ENCODE measurements at places on chromosomes 6 and 20. TPM values are rescaled to one million over a fixed set of nuclear protein-coding genes. Genes with fewer than 3 reads are reported as not detected.

GRCh38 chr20:34269996-34270627, 28.9 kb downstream of the ASIP start:
- peaks cover 8% of the 10 kb centered on the region for H3K4me1 ChIP-seq
- H3K27me3 ChIP-seq, result no peaks in the 10 kb centered on the region
- no peaks in the 10 kb centered on the region for H3K36me3 ChIP-seq

- no peak for DNase-seq
- peaks cover 4% of the 10 kb centered on the region for H3K27me3 ChIP-seq
- H3K27ac ChIP-seq, result no peak overlapping the region
- no peaks in the 10 kb centered on the region for H3K36me3 ChIP-seq
- H3K4me1 ChIP-seq, result peaks cover 4% of the 10 kb centered on the region
- H3K4me3 ChIP-seq, result no peak overlapping the region
Measured at GRCh38 chr20:726160-726559, 42.1 kb downstream of the SLC52A3 start.

The MTO1 gene
- total RNA-seq, result 99.8 TPM

The OXT gene
- total RNA-seq, result 1.5 TPM

The FITM2 gene
- total RNA-seq, result 6.3 TPM

The IDH3B gene
- 93.3 TPM for total RNA-seq

GRCh38 chr20:60509407-60509806, 551.2 kb downstream of the CDH26 start:
- H3K27ac ChIP-seq, result no peak overlapping the region
- no peak for DNase-seq
- no peaks in the 10 kb centered on the region for H3K4me1 ChIP-seq
- no peak overlapping the region for H3K4me3 ChIP-seq
- no peaks in the 10 kb centered on the region for H3K27me3 ChIP-seq
- no peaks in the 10 kb centered on the region for H3K36me3 ChIP-seq

DNA sequence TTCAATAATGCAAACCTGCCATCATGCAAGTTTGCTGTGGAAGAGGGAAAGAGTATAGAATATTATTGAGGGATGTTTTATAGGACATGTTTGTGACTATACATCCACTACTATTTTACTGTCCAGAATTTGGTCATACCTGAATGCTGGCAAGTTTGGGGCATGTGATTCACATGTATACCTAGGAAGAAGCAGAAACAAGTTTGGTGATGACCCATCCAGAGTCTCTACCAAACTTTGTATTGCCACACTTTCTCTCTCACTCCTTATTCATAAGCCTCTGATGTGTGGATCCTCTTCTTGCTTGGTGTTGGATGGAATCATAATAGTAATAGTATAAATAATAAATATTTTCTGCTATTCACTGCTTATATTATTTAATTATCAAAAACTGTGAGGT, 108.5 kb upstream of the FLRT3 start:
- H3K27me3 ChIP-seq, result no peaks in the 10 kb centered on the region
- H3K4me1 ChIP-seq, result no peaks in the 10 kb centered on the region
- H3K4me3 ChIP-seq, result no peak overlapping the region
- no peaks in the 10 kb centered on the region for H3K36me3 ChIP-seq

DNA sequence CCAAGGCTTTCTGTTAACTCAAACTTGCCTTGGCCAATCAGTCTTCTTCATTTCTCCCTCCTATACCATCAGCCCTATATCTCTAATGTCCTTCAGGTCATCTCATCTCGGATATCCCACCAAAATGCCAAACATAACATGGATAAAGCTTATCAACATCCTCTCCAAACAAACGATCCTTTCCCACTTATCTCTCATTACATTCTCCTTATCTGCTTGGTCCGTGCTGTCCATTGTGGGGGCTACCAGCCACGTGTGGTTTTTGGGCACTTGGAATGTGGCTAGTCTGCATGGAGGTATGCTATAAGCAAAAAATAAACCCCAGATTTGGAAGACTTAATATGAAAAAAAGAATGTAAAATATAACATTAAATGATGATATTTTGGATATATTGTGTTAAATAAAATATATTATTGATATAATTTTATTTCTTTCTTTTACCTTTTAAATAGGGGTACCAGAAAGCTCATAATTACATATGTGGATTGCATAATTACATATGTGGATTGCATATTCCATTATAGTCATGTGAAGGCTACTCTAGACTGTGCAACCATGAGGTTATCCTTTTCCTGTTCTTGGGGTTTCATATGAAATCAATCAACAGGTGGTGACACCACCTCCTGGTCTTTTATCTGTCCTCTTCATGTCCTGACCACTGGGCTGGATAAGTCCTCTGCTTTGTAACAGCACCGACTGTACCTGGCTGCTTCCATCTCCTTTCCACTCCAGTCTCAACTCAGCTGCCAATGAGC, 123.0 kb downstream of the CD83 start:
- H3K27ac ChIP-seq, result no peak overlapping the region
- H3K4me3 ChIP-seq, result no peak overlapping the region
- H3K4me1 ChIP-seq, result no peaks in the 10 kb centered on the region
- H3K27me3 ChIP-seq, result no peaks in the 10 kb centered on the region
- DNase-seq, result no peak

DNA sequence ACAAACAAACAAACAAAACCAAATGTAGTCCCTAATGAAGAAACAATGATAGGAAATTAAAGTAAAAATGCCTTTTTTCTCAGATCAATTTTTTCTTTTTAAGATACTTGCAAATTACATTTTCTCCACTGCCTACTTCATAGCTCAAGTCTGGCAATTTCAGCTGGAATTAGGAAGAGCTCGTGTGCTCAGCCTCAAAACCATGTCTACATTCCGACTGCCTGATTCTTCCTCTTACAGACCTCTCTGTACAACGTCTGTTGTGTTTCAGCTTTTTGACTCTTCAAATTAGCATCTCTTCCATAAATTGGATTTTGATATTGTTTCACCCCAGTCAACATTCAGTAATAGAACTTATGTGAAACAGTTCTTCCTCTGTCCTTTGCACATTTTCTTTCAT, 9.3 kb upstream of the EDN1 start:
- no peaks in the 10 kb centered on the region for H3K4me1 ChIP-seq
- no peak overlapping the region for H3K27ac ChIP-seq
- no peak overlapping the region for H3K4me3 ChIP-seq
- no peak for DNase-seq
- H3K36me3 ChIP-seq, result no peaks in the 10 kb centered on the region
- no peaks in the 10 kb centered on the region for H3K27me3 ChIP-seq

The CDH26 gene
- 4.1 TPM for total RNA-seq

GRCh38 chr6:116461932-116462885, 1.0 kb downstream of the CALHM6 start:
- H3K27ac ChIP-seq, result no peak overlapping the region
- DNase-seq, result peak; percentile 52
- H3K36me3 ChIP-seq, result no peaks in the 10 kb centered on the region
- no peaks in the 10 kb centered on the region for H3K27me3 ChIP-seq

GRCh38 chr20:19850198-19850533, 92.1 kb downstream of the RIN2 start:
- H3K27ac ChIP-seq, result no peak overlapping the region
- DNase-seq, result no peak
- H3K36me3 ChIP-seq, result no peaks in the 10 kb centered on the region
- H3K4me3 ChIP-seq, result no peak overlapping the region
- H3K27me3 ChIP-seq, result peaks cover 5% of the 10 kb centered on the region
- H3K4me1 ChIP-seq, result no peaks in the 10 kb centered on the region

DNA sequence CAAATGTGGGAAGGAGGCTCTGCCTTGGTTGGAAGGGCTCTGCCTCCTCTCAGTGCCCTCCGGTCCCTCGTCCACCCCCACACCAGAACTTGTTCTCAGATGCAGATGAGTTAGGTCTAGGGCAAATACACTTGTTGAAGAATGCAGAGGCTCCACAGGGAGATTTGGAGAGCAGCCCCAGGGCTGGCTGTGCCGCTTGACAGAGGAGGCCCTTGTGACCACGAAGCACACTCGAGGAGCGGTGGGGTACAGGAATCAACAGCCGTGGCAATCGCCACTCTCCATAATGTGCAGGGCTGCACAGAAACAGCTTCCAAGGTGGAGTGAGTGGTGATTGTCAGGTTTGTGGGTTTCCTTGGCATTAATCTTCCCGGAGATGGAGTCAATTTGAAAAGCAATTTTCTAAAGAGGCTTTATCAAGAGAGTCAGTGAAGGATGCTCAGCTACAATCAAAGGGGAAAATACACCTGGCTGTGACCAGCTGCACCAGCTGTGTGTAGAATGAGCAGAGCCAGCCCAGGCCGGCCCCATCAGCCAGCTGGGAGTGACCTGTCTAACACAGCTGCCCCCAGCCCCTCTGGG, 59.5 kb downstream of the BFSP1 start:
- no peak overlapping the region for H3K27ac ChIP-seq
- no peak for DNase-seq
- H3K4me3 ChIP-seq, result no peak overlapping the region
- no peaks in the 10 kb centered on the region for H3K4me1 ChIP-seq
- no peaks in the 10 kb centered on the region for H3K36me3 ChIP-seq

The DSP gene
- not detected for total RNA-seq

DNA sequence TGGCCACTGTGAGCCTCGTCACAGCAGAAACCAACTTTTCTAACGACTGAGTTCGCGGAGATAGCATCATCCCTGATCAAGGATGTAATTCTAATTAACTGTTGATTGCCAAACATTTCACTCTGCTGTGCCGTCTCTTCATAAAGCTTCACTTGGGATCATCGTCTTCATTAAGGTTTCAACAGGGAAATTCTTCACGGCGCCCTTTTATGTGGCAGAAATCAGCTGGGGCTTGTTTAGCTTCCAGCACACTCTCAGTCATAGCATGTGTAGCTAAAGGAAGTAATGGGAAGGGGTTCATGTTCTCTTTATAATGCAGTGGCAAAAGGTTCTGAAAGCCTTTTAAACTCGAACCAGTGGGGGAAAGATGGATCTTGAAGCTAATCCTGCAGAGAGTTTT, 8.9 kb upstream of the ADRM1 start:
- H3K4me3 ChIP-seq, result no peak overlapping the region
- no peaks in the 10 kb centered on the region for H3K27me3 ChIP-seq
- H3K36me3 ChIP-seq, result peaks cover 20% of the 10 kb centered on the region
- H3K4me1 ChIP-seq, result peaks cover 6% of the 10 kb centered on the region
- DNase-seq, result no peak

GRCh38 chr20:45814314-45814713, 1.9 kb downstream of the UBE2C start:
- DNase-seq, result no peak
- no peaks in the 10 kb centered on the region for H3K27me3 ChIP-seq
- H3K27ac ChIP-seq, result no peak overlapping the region
- H3K36me3 ChIP-seq, result peaks cover 2% of the 10 kb centered on the region
- H3K4me1 ChIP-seq, result peaks cover 15% of the 10 kb centered on the region

GRCh38 chr20:63052571-63053431, 46.0 kb upstream of the BHLHE23 start:
- no peaks in the 10 kb centered on the region for H3K36me3 ChIP-seq
- no peaks in the 10 kb centered on the region for H3K4me1 ChIP-seq
- no peak overlapping the region for H3K4me3 ChIP-seq
- H3K27ac ChIP-seq, result no peak overlapping the region

The OPRL1 gene
- 0.87 TPM for total RNA-seq

DNA sequence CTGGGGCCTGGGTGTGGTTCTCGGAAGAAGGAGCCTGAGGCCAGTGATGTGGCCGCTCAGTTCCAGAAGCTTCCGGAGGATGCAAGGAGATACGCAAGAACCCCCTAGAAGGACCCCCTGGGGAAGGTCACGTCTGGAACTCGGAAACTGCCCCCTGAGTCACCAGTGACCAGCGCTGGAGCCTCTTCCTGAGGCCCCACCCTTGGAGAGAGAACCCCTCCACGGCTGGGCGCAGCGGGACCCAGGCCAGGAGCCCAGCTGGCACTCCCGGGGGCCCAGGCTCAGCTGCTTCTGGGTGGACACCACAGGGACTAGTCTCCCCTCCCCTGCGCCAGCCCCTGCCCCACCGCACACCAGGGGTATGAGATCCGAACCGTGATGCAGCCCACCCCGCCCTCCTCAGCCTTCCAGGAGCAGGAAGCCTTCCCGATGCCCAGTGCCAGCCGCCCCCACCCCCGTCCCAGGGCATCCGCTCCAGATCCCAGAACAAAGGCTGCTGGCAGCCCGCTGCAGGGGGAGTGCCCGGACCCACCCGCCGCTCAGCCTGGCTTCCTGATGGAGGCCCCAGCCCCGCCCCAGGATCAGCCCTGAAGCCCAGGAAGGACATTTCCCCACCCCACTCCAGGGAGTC, 7.5 kb downstream of the LAMA5 start:
- H3K27ac ChIP-seq, result no peak overlapping the region
- H3K36me3 ChIP-seq, result no peaks in the 10 kb centered on the region
- no peak for DNase-seq
- H3K4me3 ChIP-seq, result no peak overlapping the region
- H3K27me3 ChIP-seq, result no peaks in the 10 kb centered on the region
- H3K4me1 ChIP-seq, result no peaks in the 10 kb centered on the region

The PANK2 gene
- total RNA-seq, result 71.4 TPM

The TCP11 gene
- total RNA-seq, result not detected

The ZKSCAN8 gene
- 43.3 TPM for total RNA-seq

The NEURL2 gene
- 5.6 TPM for total RNA-seq

The WFDC10B gene
- total RNA-seq, result not detected

GRCh38 chr6:11653028-11653583, 115.6 kb downstream of the TMEM170B start:
- no peaks in the 10 kb centered on the region for H3K36me3 ChIP-seq
- H3K4me3 ChIP-seq, result no peak overlapping the region
- no peak overlapping the region for H3K27ac ChIP-seq
- no peak for DNase-seq
- H3K4me1 ChIP-seq, result no peaks in the 10 kb centered on the region
- H3K27me3 ChIP-seq, result no peaks in the 10 kb centered on the region

DNA sequence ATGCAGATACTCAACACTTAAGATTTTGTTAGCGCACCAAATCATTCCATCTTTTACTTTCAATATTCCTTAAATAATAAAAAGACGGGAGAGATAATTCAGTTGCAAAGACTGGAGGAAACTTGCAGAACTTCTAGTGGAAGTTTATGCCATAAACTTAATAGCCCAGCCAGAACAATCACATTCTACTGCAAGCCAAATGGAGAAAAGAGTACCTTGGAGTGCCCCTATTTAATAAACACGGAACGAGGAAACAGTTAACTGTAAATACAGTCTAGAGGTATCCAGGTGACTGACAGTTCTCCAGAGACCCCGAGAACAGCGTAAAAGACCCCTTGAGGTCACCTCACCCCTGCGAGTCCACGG, 635 bp downstream of the SLC35B3 start:
- H3K27ac ChIP-seq, result peak overlapping the region; percentile 94
- peaks cover 27% of the 10 kb centered on the region for H3K4me1 ChIP-seq
- no peaks in the 10 kb centered on the region for H3K36me3 ChIP-seq
- peak overlapping the region; percentile 95 for H3K4me3 ChIP-seq
- H3K27me3 ChIP-seq, result no peaks in the 10 kb centered on the region

DNA sequence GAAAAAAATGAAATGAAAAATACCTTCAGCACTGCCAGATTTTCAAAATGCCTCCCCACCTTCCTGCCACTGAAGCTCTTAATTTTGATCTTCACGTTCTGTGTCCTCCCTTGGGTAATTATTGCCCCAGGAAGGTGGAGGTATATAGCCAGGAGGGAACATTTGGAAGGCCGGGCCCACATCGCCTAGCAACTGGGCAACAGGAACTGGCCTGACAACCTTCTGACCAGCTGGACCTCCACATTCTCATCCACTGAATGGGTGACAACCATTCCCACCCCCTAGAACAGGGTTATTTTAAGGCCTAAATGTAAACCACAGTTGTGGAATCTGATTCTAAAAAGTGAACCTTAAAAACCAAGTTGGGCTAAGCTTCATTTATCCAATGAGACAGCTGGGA, 3.2 kb downstream of the RRBP1 start:
- H3K4me1 ChIP-seq, result peaks cover 22% of the 10 kb centered on the region
- no peak overlapping the region for H3K4me3 ChIP-seq
- no peak for DNase-seq
- no peaks in the 10 kb centered on the region for H3K36me3 ChIP-seq

- DNase-seq, result no peak
- H3K27ac ChIP-seq, result no peak overlapping the region
- H3K4me1 ChIP-seq, result no peaks in the 10 kb centered on the region
- H3K4me3 ChIP-seq, result no peak overlapping the region
- no peaks in the 10 kb centered on the region for H3K27me3 ChIP-seq
Measured at GRCh38 chr20:9206486-9206885, 137.6 kb downstream of the PLCB4 start.
